G401 (cell line): ENCODE measurements at places on chromosomes 5 and 9. TPM values are rescaled to one million over a fixed set of nuclear protein-coding genes. Genes with fewer than 3 reads are reported as not detected.

DNA sequence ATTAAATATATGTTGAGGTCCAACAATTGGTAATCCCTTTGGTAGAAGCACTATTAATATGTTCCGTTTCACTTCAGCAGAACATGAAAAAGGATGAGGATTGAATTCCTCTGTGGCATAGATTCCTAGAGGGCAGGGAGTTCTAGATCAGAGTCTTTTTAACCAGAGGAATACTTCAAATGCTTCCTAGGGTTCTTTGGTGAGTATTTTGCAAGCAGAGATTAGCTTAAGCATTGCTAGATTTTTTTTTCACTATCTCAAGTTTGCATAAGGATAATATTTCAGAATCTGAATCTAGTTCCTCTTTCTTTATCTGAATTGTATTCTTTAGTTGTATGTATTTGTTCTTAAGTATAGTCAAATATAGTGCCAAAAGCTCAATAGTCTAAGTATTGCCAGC, 116.6 kb upstream of the ADAMTSL1 start:
- DNase-seq, result no peak

GRCh38 chr5:124736082-124736804, 10.2 kb downstream of the ZNF608 start:
- peak; percentile 35 for DNase-seq

DNA sequence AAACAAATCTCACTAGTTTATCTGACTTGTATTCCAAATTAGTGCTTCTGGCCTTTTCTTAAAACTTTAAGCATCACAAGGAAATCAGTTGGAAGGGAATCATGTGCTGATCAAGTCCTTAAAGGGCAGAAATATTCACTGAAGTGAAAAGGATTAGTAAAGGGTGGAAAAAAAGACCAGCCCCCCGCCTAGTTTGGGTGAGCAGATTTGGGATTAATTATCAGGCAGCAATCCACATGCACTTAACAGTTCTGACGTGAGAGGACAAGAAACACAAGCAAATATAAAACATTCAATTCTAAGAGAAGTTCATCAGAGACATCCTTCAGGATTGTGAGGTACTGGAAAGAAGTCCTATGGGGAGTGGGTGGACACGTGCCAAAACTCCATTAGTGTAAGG, at the start of gene TYRP1:
Gene TYRP1, plus strand, starts transcription at position 245 of the 400 bp plus-strand sequence. CDS start 612 bp downstream, outside the sequence.
- no peak for DNase-seq

GRCh38 chr9:135500071-135500524, 384 bp upstream of the MRPS2 start:
- DNase-seq, result no peak

- DNase-seq, result peak; percentile 69
Measured at GRCh38 chr9:78369639-78370219, 72.8 kb downstream of the PSAT1 start.

- DNase-seq, result no peak
Measured at GRCh38 chr5:147442224-147442623, 67.6 kb downstream of the DPYSL3 start.

S1PR3 gene
- total RNA-seq, result not detected in 2 replicates

STC2 gene
- 0.03 and 1.1 TPM in 2 replicates for total RNA-seq
